Colonic mucosa (tissue), 4 donors: ENCODE measurements at places on chromosomes 7 and 10. TPM values are rescaled to one million over a fixed set of nuclear protein-coding genes. Genes with fewer than 3 reads are reported as not detected.

The MYL10 gene
- not detected for total RNA-seq

The HMX3 gene
- total RNA-seq, result 0.64 TPM

The FAM237B gene
- not detected for total RNA-seq

The CAMK2G gene
- total RNA-seq, result 40.0 TPM

The ZNF736 gene
- total RNA-seq, result 15.2 TPM

The ZPBP gene
- total RNA-seq, result not detected

The PLEKHS1 gene
- total RNA-seq, result 13.3 TPM

The ZNF425 gene
- 0.96 TPM for total RNA-seq

The SH2B2 gene
- total RNA-seq, result 5.0 TPM

The SFRP5 gene
- total RNA-seq, result 1.2 TPM

The GPC2 gene
- 4.0 TPM for total RNA-seq

The TDRD1 gene
- total RNA-seq, result 0.57 TPM

The AHCYL2 gene
- total RNA-seq, result 262 TPM

The NFKB2 gene
- total RNA-seq, result 29.3 TPM

The CDK13 gene
- total RNA-seq, result 42.3 TPM

The FFAR4 gene
- total RNA-seq, result 48.2 TPM

The PRPF18 gene
- 20.4 TPM for total RNA-seq

The TMEM196 gene
- not detected for total RNA-seq

The NRF1 gene
- total RNA-seq, result 15.7 TPM

The SHLD2 gene
- 27.8 TPM for total RNA-seq

The DYDC1 gene
- total RNA-seq, result not detected

The SPDYE2B gene
- not detected for total RNA-seq

The OPTN gene
- 122 TPM for total RNA-seq

The ADRA2A gene
- 14.3 TPM for total RNA-seq

The BET1 gene
- 22.2 TPM for total RNA-seq

The CUL1 gene
- 36.2 TPM for total RNA-seq
